ENCODE measurements at places on chromosomes 1 and 21.

DNA sequence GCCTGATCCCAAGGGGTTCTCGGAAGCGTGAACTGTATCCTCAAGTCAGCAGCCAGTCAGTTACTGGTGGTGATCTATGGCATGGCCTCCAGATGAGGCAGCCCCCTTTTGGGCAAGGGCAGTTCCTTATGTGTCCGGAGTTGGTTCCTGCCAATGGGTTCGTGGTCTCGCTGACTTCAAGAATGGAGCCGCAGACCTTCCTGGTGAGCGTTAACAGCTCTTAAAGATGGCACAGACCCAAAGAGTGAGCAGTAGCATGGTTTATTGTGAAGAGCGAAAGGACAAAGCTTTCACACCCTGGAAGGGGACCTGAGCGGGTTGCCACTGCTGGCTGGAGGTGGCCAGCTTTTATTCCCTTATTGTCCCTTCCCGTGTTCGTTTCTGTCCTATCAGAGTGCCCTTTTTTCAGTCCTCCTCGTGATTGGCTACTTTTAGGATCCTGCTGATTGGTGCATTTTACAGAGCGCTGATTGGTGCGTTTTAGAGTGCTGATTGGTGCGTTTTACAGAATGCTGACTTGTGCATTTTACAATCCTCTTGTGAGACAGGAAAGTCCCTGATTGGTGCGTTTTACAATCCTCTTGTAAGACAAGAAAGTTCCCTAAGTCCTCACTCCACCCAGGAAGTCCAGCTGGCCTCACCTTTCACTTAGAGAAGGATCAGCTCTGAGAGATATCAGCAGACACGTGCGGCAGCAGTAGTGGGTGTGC, 8.9 kb upstream of the IL10RB start:
- no peak for DNase-seq

- DNase-seq, result peak; percentile 73
Measured at GRCh38 chr21:42234464-42235241, 15.7 kb downstream of the ABCG1 start.

GRCh38 chr1:78892260-78892840, 114.2 kb downstream of the ADGRL4 start:
- DNase-seq, result no peak

- no peak for DNase-seq
Measured at GRCh38 chr1:205962821-205963221, 19.6 kb upstream of the SLC26A9 start.

GRCh38 chr1:224170748-224171478, 12.1 kb upstream of the DEGS1 start:
- DNase-seq, result peak; percentile 45

DNA sequence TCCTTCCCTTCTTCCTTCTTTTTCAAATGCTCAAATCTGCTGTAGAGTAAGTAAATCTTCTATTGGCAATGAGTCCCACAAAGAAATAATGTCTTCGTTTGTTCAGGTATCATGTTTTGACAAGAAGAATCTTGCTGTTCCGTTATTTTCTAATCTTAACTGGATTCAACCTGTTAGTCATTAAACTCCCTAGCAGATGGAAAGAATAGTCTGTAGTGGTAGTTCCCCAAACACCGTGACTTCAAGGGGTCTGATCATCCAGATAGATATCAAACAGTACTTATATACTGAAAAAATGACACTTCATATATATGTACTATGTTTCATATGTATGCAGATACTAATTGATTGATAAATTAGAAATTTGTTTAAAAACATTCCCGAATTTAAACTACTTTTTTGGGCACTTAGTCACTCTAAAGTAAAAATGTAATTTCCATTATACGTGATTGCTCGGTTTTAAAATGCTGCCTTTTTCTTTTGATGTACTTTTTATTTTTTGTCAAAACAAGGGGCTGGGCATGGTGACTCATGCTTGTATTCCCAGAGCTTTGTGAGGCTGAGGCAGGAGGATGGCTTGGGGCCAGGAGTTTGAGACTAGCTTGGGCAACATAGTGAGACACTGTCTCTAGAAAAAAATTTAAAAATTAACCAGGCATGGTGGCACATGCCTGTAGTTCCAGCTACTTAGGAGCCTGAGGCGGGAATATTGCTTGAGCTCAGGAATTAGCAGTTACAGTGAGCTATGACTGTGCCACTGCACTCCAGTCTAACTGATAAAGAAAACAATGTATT, 335.7 kb upstream of the SNX7 start:
- DNase-seq, result no peak
